Myocyte (in vitro differentiated cells): ENCODE measurements at places on chromosomes 2 and 18. TPM values are rescaled to one million over a fixed set of nuclear protein-coding genes. Genes with fewer than 3 reads are reported as not detected.

DNA sequence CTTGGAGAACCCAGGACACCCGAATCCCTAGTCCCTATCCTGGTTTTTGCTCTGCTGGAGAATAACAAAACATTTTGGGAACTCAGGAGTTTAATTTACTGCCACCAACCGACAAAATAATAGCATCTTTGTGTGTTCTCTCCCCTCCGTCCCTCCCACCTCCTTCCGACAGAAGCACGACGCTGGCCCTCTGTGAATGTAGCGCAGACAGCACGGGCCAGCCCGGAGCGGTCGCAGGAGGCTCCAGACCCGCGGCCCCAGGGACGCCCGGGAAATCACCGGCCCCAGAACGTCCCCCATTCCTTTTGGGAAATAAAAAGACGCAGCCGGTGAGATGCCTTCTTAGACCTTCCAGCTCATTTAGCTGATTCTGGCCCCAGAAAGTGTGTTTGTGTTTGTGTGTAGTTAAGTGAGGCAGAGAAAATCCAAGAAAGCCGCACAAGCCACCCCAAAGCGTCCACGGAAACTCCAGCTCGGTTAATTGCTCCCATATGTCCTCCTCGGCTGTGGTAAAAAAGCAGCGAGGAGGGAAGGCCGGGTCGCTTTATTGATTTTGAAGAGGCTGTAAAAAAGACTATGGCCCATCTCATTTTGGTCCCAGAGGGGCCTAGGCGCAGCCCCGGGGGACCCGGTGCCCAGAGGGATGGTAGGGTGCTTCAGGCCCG lies 577 bp upstream of the TANC1 start:
- peak; percentile 70 for DNase-seq

DNA sequence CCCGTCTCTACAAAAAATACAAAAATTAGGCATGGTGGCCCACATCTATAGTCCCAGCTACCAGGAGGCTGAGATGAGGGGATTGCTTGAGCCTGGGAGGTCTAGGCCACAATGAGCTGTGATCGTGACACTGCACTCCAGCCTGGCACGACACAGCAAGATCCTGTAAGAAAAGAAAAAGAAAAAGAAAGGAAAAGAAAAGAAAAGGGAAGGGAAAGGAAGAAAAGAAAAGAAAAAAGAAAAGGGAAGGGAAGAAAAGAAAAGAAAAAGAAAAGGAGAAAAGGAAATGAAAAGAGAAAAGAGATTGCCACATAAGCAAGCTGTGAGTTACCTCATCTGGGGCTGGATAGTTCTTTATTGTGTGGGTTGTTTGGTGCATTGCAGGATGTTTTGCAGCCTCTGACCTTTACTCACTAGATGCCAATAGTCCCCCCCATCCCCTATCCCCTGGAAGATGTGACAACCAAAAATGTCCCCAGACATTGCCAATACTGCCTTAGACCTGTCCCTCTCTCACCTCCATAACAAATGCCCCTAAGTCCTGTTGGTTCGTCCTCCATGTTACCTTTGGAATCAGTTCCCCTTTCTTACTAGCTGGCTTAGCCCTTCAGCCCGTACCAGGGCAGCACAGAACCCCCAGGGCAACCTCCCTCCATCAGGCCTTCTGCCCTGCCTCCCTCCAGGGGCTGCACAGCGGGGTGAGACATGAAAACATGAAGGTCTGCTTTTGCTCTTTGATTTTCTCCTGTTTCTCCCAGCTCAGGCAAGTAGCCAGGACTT lies 8.9 kb downstream of the ASPRV1 start:
- DNase-seq: no peak

GRCh38 chr2:60994131-60994530 lies 23.4 kb upstream of the PEX13 start:
- DNase-seq: no peak

The TMEM37 gene
- total RNA-seq: not detected in 2 replicates

DNA sequence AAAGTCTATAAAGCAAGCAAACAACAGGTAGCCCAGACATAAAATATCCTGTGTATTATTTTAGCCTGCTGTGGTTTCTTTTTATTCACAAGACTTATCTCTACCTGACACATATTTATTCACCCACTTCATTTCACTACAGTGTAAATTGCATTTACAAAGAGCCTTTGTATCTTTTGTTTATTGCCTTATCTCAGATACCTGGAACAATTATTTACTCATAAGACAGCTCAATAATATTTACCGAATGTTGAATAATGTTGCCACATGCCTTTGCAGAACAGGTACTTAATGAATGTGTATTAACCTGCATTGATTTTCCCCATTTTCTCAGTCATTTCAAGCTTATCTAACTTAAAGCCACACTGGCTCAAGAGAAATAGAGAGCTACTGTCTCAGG lies 603.6 kb downstream of the FBXO15 start:
- DNase-seq: no peak

GRCh38 chr2:166091439-166091838 lies 36.4 kb downstream of the SCN1A start:
- no peak for DNase-seq

GRCh38 chr2:206642075-206643025 lies at the start of gene FAM237A:
Gene FAM237A, plus strand, starts transcription at chr2:206642487. Its CDS starts 1,750 bp downstream, at chr2:206644237.
- DNase-seq: peak; percentile 78

DNA sequence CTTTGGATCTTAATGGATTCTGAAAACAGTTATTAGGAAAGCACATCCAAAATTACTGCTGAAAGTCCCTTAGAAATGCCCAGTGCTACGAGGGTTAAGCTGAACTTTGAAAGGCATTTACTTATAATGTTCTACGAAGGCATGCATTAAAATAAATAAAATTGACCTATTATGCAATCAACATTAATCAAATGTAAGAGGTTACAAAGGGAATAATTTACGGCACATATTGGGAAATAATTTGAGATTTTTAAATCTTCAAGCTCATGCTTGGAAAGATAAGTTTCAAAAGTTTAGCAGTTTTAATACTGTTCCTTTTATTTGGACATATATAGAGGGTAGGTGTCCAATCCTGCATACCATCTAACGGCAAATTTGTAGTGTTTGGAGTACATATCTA lies 1564.1 kb upstream of the DDX18 start:
- no peak for DNase-seq

DNA sequence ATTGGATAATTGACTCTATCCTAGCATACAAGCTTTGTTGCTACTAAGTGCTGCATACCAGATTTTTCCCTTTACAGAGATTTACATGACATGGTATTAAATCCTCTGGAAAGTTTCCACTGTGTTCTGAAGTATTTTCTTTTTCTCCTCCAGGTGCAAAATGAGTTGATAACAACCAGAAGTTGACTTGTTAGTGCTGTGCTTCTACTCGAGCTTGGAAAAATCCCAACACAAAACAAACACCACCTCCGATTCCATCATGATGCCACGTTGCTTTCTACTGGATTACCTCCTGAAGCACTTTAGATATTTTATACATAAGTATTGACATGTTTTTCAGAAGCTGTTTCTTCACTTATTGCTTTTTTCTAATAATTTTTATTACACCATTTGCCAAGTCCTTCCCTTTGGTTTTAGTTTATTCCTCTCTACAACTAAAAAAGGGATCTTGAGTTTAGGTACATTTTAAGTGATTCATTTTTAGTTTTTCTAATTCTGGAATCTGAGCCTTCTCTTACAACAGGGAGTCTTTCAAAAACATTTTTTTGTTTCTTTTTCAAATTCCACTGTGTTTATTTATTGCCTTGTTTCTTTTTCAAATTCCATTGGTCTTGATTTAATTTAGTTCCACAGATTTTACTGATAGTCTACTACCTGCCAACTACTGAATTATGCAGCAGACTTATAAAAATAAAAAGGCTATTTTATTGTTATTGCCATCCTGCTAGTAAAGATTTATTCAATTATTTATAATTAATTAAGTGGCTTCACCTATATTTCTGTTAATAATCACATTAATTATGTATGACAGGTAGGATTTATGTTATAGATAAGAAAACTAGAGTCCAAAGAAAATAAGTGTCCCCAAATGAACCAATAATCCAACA lies 143.4 kb downstream of the PPP1R1C start:
- no peak for DNase-seq

- DNase-seq: peak; percentile 84
Observed at GRCh38 chr2:121356058-121356640, 71.1 kb upstream of the TFCP2L1 start.

DNA sequence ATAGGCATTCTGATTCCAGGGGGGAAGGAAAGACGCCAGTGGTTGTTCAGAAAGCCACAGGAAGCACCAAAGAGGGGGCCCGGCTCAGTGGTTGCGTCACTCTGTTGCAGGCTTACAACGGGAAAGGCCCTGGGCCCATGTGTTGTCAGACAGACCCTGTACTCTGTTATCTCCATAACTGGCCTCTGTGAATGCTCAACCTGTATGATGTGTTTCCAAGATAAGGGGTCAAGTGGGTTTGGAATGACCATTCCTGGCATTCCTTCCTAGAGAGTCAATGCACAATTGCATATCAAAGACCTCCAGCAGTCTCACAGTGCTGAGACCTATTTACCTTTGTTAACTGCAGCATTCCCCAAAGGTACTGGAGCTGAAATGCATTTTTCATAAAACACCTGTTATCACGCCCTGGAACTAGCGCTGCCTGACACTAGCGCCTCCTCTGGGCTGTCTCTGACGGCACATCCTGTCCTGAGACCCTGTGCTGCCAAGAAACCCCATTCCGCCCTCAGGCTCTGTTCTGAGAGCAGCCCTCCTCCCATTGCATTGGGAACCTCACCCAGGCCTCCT lies 13.2 kb upstream of the LRRFIP1 start:
- no peak for DNase-seq

The TCF23 gene
- total RNA-seq: not detected in 2 replicates

- DNase-seq: no peak
Observed at GRCh38 chr2:96737251-96737650, 2.6 kb downstream of the LMAN2L start.

DNA sequence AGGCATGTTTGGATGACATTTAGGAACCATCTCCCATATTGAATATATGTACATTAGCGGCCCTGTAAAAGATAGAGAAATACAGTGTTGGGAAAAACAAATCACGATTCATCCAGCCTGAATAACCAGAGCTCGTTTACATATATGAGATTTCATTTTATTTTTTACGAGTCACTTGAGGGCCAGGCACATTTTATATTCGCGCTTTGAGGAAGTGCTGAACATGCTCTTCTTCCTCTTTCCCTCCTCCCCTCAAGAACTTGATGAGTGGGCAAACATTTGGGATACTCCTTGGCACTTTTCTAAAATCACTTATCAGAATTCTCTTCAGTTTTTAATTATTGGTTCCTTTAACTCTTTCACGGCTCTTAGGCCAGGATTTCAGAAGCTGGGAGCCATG lies 268.0 kb upstream of the TANK start:
- no peak for DNase-seq

The CIB4 gene
- not detected in 2 replicates for total RNA-seq

The FLACC1 gene
- 1.8 and 2.4 TPM in 2 replicates for total RNA-seq

The MYCN gene
- not detected in 2 replicates for total RNA-seq

- no peak for DNase-seq
Observed at GRCh38 chr2:12278217-12278750, 438.5 kb upstream of the TRIB2 start.

- no peak for DNase-seq
Observed at GRCh38 chr2:223611061-223611460, 8.9 kb upstream of the SCG2 start.

DNA sequence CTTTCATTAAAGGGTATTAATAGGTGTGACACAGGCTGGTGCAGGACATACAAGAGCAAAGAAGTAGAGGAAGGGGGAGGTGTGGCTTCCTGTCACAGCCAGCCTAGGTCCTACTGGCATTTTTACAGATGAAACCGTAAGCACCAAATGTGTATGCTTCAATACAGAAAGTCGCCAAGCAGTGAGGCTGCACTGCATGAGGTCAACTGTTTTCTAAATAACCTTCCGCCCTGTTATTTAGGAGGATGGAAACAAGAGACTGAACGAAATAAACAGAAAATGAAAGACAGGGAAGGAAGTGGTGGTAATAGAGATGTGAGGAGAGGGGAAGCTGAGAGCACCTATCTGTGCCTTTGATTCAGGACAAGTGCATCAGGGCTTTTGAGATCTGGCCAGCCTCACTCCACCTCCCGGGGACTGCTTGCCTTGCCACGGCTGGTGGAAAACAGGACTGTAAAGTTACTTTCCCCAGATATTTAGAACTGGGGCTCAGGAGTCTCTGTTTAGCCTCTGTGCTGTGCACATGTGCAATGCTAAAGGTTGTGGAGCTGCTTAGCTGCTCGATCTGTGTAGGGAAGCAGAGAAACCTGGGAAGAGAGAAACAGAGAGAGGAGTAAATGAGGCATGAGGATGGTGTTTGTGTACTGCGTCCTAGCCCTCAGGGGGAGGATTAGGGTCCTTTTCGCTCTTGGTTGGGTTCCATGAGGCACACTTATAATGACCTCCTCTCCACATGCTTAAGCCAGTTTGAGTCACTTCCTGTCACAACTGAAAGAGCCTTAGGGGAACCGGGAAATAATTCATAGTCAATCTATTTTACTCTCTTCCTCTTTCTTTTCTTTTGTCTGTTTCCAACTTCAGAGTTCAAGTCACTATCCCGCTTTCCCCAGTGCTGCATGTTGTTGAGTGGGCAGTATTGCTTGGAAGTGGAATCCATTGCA lies 62.3 kb upstream of the BOD1L2 start:
- no peak for DNase-seq

GRCh38 chr18:79334496-79335233 lies 61.1 kb upstream of the NFATC1 start:
- DNase-seq: no peak

DNA sequence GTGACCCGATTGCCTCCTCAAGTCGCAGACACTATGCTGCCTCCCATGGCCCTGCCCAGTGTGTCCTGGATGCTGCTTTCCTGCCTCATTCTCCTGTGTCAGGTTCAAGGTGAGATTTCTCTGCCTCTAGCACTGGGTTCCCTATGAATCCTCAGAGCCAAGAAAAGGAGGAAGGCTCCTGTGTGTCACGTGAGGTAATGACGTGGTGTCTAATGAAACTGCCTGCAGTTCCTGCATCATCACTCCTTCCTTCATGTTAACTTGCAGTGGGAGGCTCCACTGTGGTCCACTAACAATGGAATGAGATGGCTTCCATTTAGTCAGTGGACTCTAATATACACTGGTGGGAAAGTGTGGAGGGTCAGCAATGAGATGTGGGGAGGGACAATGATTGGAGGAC lies 559 bp downstream of the REG3G start:
- no peak for DNase-seq

DNA sequence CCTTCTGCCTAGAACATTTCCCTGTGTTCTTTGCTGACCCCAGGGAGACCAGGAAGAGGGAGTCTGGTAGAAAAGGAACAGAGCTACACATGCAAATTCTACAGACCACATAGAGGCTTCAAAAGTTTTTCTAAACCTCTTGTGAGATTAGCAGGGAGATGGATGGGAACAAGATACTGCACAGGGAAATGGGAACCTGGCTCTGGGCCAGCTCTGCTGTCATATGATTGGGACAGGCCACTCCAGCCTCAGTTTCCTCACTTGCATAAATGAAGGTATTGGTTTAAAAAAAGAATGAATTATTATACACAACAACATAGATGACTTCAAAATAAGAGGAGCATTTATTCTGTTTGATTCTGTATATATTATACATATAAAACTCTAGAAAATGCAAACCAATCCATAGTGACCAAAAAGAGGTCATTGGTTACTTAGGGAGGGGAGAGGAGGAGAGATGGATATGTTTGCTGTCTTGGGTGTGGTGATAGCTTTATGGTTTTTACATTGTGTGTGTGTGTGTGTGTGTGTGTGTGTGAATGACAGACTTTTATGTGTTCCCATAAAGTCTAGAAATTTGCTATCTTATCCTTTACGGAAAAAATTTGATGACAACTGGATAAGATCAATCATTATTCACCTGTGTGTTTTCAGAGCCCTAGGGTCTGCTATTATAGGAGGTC lies 115.5 kb downstream of the MGAT5 start:
- no peak for DNase-seq
